Esophagus (tissue), 2 donors: ENCODE measurements at places on chromosomes 1 and 21. TPM values are rescaled to one million over a fixed set of nuclear protein-coding genes. Genes with fewer than 3 reads are reported as not detected.

Gene YTHDF2
- polyA plus RNA-seq = 36.3 TPM

Gene LPGAT1
- polyA plus RNA-seq = 3.1 TPM

Gene IGSF9
- 16.1 TPM for polyA plus RNA-seq

Gene EXTL1
- polyA plus RNA-seq = 0.45 TPM
